ENCODE measurements at places on chromosomes 1 and 21.

DNA sequence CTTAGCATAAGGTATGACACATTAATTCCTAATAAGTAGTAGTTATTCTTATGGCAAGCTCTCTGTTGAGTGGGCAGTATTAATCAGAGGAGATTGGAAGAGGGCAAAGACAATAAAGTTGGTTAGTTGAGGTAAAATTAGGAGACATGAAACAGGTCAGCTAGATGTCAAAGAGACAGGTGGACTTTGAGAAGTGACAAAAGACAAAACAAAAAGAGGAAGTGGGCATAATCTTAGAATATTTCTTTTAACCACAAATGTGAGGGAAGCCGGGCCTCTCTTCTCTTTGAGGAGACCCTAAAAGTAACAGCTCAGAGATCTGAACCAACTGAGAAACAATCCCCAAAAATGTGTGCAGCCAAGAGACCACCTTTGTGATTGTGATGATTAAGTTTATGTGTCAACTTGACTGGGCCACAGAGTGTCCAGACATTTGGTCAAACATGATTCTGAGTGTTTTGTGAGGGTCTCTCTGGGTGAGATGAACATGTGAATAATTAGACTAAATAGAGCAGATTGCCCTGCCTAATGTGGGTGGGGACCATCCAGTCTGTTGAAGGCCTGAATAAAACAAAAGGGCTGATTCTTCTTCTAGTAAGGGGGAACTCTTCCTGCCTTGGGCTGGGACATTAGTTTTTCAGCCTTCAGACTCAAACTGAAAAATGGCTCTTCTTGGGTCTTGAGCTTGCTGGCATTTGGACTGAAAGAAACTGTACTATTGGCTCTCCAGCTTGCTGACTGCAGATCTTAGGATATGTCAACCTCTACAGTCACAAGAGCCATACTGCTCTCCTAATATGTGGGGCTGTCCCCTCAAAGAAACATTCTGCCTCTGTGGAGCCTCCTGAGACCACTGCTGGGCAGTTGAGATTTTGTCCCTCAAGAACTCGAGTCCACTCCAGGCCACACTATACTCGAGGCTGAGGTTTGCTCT is 40.0 kb downstream of the FCRL5 start:
- DNase-seq = no peak

DNA sequence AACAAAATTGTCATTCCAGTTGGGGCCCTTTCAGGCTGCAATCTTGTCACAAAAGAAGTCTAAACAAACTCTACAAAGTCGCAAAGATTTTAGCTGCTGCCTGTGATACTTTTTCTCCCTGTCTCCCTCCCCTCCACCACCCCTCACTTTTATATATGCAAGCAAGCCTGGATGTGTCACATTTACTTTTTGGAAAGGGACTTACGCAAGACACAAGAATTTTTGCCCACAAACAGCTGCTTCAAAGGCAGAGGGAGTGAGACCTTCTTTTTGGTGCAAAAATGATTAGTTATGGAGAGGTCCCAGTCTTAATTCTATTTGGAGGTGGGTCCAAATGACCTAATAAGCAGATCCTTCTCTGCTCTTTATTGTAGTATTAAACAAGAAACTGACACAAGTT is 22.9 kb upstream of the RALGPS2 start:
- DNase-seq = no peak

GRCh38 chr21:44778094-44778493 is 23.5 kb downstream of the UBE2G2 start:
- DNase-seq = no peak

- no peak for DNase-seq
These were observed 1143.6 kb upstream of the ADGRL2 start for GRCh38 chr1:80657044-80657643.

GRCh38 chr1:71072273-71072672 is 8.6 kb downstream of the ZRANB2 start:
- DNase-seq = no peak

DNA sequence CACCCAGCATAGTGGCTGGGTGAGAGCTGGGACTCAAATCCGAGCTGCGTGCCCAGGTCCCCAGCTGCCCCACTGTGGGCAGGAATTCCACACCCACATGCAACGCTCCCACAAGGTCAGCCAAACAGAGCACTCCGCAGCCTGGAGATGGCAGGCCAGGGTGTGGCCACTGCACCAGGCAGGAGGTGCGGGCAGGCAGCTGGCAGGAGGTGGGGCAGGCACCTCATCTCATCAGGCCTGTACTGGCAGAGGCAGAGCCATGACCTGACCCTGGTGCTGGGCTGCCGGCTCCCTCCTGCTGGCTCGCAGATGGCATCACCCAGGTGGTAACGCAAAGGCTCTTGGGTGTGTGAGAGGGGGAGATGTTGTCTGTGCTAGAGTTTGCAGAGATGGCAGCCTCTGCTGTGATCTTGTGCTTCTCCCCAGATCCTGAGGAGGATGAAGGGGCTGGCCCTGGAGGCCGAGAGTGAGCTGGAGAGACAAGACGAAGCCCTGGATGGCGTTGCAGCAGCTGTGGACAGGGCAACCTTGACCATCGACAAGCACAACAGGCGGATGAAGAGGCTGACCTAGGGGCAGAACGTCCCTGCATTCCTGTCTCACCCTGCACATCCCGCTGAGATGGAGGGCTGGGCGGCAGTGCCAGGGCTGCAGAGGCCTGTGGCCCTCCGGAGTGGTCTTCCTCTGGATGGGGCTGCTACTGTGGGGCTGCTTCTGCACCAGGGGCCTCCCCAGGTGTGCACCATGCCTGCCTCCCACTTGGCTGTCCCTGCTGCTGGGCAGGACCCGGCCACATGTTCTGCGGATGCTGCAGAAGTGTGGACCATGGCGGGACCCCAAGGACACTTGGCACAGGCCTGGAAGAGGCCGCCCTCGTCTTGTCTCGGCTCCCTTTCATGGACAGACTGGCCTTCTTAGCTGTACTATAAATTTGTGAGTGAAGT is 35.1 kb upstream of the PRSS38 start:
- no peak for DNase-seq

- no peak for DNase-seq
These were observed 26.2 kb upstream of the FCER1A start for GRCh38 chr1:159275891-159276290.

DNA sequence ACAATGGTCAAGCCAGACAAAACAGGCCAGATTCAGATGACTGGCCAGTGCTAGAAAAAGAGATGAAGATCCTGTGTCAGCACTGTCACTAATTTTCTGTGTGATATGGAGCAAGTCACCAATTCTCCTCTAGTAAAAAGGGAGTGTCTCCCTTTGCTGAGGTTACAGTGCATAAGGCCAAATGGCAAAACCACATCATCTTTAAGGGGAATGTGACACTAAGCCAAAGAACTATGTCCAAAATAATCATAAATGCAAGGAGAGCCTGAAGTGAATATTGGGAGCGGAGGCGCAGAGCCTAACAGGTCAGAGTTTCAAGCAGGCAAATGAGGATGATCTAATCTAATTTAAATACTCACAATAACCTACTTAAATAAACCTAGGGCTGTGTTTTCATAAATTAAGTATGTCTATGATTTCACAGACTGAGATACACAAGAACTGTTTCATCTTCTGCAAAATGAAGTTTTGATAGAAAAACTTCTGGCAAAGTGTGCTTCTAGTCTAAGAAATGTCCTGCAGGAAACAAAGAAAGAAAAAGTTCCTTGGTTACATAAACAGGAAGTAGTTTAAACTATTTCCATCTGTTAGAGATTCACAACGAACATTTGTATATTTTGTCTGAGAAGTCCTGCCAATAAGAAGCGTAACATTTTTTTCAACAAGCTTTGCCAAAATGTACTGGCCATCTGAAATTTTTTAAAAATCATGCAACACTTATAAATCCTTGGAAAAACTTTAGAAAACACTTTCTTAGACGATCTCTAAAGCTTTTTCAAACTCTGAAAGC is 290.2 kb downstream of the LRRC40 start:
- no peak for DNase-seq

DNA sequence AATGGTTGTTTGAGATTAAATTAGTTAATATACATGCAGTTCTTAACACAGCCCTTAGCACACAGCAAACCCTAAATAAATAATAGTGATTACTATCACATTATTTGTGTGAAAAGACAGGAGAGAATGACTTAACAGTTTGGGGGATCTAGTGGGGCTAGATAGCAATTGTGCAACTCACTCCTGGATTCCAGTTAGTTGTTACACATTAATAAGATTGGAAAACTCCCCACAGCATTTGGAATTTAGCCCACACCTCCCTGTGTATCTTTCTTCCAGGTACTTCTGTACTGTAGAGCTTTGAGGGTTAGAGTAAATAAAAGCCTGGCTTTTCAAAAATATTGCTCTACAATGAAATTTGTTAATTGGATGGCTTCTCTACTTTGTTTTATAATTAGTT is 93.2 kb downstream of the KCTD3 start:
- DNase-seq = no peak

DNA sequence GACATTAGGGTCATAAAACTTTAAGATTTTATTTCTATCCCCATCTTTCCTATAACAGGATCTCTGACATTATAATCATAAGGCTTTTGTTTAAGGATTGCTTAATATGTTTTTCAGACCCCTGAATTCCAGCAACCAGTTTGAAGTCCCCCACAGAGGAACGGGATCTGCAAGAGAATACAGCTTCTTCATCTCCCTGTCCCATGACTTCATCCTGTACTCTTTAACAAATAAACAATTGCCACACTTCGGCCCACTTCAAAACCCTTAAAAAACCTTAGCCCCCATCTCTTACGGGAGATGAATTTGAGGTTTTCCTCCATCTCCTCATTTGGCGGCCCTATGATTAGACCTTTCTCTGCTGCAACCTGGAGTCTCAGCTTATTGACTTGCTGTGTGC is 35.8 kb downstream of the TESK2 start:
- no peak for DNase-seq

GRCh38 chr1:8604041-8604945 is 213.1 kb downstream of the RERE start:
- no peak for DNase-seq

DNA sequence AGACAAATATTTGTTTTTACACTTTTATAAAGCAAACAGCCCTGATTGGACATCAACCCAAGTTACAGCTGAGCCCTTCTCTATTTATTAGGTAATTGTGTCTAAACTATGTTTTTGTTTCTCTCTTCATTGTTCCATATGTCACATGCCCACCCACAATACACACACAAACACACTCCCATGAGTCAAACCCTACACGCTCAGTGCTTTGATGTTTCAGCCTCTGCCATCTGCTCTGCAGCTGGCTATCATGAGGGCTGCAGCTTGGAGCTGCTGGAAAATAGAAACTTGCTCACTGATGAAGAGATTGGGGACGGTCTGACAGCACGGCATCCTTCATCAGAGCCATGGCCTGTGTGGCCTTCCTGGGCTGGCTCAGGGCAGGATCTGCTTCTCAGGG is 41.7 kb downstream of the PSMG1 start:
- DNase-seq = no peak

GRCh38 chr1:921011-921837 is 2.5 kb upstream of the SAMD11 start:
- no peak for DNase-seq

DNA sequence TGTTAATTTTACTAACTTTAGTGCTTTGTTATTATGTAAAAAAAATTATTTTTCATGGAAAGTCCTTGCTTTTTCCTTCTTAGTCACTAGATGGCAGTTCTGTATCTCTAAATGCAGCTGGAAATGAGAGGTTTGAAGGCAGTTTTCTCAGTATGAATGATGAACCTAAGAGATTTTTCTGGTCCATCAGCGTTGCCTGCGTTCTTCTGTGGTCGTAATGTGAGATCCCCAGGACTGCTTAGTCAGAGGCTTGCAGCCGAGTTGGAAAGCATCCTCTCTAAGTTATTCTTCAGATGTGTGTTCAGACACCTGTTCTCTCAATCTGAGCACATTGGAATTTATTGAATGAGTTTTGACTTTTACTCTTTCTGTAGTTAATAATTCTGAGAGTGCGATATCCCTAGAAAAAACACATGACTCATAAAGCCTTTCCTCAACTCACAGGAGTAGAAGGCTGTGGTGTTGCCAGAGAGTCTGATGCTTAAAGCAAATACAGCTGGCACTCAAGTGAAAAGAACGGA is 99.3 kb downstream of the FMN2 start:
- DNase-seq = no peak

DNA sequence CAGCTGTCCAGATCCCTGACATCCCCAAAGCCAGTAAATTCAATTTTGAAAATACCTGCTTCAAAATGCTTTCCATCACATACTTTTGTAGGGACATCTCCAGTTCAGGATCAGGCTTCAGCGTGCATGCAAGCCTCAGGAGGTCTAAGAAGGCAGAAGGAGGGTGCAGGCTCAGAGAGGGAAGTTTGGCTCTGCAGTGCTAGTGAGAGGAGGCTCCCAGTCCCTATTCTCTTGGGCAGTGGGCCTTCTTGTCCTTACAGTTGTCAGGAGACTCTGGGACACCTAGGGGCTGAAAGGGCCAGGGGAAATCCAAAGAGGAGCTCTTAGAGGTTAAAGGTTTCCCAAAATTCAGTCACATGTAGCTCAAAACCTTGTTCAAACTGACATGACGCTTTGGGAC is 20.1 kb downstream of the ADCY10 start:
- DNase-seq = no peak

- no peak for DNase-seq
These were observed 233.3 kb upstream of the COA6 start for GRCh38 chr1:234139966-234140365.

DNA sequence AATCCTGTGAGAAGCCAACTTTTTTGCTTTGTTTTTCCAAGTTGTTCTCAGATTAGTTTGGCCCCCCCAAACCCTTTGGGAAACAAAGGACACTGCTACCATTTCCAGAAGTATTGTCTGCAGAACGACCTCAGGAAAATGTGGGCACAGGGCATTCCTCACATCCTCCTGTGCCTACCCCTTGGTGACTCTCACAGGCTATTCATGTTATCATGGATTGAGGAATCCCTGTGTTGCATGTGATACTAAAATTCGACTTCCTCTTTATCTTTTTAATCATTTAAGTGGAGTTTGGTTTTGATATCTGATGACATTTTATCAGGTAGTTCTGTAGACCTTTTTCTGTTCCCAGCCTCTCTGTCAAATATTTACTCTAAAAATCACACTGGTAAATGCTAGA is 184.5 kb downstream of the FASLG start:
- DNase-seq = no peak

DNA sequence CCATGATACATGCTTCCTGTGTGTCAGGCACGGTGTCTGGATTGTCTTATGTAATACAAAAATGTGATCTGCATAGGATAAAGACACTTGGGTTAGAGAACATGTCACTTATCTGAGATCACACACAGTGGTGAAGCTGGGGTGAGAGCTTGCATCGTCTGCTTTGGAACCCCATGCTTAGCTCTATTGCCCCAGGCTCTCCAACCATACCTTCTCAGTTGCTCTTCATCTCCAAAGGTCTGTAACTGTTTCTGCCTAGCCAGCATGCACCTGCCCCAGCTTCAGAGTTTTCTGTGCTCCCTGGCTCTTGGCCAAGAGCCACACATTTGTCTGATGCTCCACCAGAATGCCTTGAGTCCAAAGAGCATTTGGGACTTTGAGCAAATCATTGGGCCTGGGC is 93.9 kb upstream of the COG2 start:
- no peak for DNase-seq

Measured in cerebellar nuclear complex (tissue), 1 donor.